ENCODE measurements at places on chromosomes 11 and 22.

DNA sequence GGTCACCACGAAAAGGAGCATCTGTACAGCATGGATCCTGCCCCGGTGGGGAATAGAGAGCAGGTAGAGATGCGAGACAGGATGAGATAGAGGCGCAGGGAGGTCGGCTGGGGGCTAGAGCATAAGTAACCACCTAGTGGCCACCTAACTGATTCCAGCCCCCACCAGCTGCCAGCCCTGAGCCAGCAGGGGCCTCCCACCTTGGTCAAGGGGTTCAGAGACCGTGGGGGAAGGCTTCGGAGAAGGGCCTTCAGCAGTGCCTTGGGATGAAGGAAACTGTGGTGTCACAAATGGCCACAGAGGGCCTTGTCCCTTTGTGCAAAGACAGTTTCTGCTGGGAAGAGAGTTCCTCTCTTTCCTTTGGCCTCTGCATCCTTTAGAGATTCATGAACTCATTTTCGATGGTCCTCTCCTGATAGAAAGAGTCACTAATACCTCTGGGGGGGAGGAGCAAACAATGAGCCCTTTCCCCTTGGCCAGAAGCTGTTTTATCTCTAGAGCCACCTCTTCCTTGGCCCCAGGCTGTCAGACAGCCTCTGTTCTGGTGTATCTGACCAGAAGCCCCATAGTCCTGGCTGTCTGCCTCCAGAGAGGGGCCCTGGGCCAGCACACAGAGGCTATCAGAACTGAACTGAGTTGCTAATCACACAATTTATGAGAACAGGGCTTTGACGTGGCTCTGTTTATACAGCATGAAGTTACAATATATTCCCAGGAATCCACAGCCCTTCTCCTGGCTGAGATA, 146.0 kb downstream of the PARVA start:
- no peak for DNase-seq

DNA sequence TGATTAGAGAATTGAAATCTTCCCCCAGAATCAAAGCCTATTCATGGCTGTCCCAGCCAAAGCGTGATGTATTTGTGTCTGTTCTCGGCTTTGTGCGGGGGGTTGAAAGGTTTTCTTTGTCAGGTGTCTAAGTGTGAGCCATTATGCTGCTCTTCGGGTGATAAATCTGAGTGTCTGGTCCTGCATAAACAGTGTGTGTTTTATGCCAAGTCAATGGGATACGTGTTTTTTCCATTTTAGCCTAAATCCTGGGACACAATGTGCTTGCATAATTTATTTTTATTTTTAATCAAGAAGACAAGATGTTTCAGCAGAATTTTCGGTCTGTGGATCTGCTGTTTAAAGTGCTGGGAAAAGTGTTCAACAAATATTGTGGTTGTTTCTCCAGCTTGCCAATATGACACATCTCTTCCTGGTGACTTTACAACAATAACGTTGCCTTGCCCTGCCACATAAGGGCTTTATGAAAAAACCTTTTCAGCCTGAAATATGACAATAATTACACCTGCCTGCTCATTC, 267.8 kb downstream of the TBC1D22A start:
- no peak for DNase-seq

GRCh38 chr22:26168939-26169314, 335 bp upstream of the SEZ6L start:
- DNase-seq: no peak

DNA sequence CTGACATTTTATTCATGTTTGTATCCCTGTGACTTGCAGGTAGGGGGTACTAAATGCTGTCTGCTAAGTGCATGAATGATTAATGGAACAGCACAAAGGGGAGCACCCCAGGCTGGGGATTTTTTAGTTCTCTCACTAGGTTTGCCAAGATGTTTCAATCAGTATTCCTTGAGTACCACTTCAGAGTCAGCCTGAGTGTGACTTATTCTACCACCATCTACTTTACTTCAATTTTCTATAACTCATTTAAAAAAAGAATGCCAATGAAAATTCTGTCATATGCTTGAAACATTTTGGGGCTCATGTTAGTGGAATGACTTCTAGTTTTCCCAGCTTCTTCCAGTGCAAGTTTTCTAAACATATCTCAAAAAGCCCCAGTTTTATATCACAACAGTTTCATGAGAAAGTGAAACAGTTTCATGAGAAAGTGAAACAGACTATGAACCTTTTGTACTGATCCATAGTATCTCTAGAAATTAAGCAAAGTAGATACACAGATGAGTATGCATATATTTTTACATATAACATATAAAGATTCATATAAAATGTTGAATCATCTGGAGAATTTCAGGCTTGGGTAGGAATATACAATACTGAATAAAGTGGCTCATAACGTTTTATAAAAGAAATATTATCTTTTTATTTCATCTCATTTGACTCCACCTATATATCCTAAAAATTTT, 252.4 kb downstream of the GRM5 start:
- DNase-seq: no peak

DNA sequence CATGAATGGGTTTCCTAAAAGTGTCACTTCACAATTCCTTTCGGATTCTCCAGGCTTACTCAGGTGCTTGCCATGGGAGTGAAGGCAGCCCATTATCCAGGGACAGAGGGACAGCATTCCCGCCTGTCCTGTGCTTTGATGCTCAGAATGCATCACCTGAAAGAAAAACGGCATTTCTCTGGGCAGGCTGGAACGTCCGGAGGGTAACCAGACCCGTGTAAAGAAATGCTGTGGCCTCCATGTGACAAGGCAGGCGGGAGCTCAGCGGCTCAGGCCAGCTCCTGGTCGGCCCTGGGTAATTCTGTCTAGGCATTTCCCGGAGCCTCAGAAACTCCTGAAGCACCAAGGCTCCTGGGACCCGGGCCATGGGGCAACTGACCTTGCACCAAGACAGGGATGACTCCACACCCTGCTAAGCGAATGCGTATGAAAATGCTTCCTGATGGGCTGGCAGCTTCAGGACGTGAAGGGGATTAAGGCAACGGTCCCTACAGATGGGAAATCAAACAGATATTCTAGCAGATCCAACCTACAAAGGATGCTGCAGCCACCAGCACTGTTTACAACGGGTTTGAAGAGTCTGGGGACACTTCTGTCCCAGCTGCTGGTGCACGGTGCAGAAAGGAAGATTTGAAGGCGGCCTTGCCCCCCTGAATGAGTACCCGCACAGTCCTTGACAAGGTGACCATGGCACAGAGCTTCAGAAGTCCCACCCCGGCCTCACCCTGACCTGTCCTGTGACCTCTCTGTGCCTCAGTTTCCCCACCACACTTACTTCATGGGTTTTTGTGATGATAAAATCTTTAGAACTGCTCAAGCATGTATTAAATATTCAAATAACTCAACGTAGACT, 13.6 kb upstream of the FGF3 start:
- no peak for DNase-seq

DNA sequence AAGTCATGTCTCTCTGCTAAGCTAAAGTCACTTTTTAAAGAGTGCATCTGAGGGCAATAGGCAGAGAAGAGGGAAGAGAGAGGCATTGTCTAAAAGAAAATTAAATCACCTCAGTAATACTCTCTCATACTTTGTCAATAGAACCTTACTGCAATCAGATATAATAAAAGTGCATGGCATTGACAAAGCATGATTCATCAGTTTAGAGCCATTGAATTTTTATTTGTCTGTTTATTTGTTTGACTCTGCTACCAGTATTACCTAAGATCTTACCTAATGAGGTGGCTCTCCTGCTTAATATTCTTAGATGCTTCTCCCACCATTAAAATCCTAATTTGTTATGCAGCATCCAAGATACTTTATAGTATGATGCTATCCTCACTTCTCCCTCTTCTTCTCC, 209.0 kb downstream of the PGR start:
- DNase-seq: no peak

GRCh38 chr11:124832571-124832970, 32.4 kb upstream of the MSANTD2 start:
- DNase-seq: no peak

DNA sequence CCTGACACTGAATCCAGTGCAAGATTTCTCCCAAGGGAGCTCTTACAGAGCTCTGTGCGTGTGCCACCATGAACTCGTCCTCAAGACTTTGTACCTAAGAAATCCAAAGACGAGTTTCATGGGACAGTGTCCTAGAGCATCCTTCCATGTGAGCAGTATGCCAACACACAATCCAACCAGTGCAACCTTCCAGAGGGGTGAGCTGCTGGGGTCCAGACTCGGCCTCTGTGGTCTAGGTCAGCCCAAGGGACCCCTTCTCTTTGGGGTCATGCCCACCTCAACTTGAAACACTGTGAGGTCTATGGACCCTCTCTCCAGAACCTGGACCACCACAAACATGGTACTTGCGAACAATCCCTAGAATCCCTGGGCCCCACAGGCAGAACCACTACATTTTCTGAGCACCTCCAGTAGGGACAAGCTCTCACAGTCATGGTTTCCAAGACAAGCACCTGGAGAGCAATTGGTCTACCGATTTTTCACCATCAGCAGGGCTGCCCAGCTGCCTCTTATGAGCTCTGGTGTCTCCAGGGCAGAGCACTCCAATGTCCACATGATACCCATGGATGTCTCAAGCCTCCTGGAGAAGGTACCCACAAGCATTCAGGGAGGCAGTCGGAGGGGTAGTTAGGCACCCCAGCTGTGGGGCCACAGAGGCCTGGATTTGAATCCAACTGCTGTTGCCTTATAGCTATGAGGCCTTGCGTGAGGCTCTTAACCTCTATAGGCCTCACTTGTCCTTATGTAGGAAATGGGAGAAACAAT, 7.7 kb downstream of the CHST1 start:
- no peak for DNase-seq

- DNase-seq: no peak
These were observed 8.2 kb downstream of the SPINDOC start for GRCh38 chr11:63821411-63821810.

- no peak for DNase-seq
These were observed at the start of gene RHOG for GRCh38 chr11:3840870-3841425. RHOG (minus strand) TSS chr11:3840959; CDS start chr11:3828138, 12,821 bp downstream.

DNA sequence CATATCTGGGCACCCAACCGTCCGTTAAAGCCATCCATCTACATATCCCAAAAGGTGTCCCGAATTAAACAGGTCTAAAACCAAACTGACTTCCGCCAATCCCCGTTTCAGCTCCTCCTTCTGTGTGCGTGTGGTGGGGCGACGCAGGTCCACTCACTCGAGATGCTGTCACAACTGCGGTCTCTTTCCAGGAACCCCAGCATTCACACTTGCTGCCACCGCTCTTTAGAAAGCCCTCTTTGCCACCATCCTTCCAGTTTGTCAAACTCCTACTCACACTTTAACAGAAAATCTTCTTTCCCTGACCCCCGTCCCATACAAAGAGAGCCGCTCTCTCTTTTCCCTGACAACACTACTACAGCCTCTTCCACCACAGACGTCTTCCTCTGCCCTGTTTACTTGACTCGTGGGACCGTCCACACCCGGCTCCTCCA, 467 bp downstream of the ESS2 start:
- DNase-seq: no peak

DNA sequence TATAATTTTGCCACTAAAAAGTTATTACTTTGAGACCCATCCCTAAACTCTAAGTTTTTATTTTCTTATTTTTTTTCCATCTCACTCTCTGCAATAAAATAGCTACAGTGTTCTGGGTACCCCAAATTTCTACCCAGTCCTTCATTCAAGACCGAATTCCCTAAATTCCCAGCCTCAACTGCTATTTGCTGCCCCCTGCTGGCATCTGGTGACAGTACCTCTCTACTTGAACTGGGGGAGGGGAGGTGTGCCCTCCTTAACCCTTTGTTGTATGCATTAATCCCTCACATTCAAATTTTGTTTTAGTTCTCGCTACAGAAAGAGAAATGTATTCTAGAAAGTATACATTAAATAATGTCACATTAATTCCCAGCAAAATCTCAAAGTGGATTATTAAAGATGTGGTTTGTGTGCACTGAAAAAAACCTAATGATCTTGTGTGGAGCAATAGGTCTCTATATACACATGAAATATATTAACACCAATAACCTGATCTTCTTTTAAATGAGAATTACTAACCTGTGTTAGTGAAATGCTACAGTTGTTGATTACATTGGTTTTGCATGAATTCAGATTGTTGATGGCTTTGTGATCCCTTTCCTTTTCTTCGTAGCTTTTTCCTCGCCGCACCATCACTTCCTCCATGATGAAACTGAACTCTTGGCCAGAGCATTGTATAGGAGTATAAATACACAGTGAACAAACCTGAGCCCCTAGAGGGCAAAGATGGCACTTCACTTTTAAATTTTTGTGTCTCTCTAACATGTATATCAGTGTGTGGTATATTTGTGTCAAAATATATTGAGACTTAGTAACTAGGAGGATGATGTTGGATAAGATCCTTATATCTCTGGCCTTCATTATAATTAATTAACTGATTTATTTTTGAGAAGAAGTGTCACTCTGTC, 590.0 kb downstream of the METTL15 start:
- no peak for DNase-seq

DNA sequence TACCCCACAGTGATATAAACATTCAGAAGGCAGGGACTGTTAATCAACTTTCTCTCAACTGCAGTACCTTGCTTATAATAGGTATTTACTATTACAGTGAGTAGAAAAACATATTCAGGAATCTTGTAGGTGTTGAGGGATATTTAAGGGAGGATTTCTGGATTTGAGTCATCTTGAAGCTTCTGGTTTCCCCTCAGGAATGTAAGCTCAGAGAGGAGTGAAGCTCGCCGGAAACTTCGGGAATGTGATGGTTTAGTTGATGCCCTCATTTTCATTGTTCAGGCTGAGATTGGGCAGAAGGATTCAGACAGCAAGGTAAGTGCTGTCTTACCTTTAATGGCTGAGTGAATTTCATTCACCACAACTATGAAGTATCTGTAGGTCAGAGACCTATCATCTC, 42.9 kb downstream of the CTNND1 start:
- no peak for DNase-seq

- no peak for DNase-seq
These were observed 26.8 kb upstream of the LIPT2 start for GRCh38 chr11:74520316-74520715.

DNA sequence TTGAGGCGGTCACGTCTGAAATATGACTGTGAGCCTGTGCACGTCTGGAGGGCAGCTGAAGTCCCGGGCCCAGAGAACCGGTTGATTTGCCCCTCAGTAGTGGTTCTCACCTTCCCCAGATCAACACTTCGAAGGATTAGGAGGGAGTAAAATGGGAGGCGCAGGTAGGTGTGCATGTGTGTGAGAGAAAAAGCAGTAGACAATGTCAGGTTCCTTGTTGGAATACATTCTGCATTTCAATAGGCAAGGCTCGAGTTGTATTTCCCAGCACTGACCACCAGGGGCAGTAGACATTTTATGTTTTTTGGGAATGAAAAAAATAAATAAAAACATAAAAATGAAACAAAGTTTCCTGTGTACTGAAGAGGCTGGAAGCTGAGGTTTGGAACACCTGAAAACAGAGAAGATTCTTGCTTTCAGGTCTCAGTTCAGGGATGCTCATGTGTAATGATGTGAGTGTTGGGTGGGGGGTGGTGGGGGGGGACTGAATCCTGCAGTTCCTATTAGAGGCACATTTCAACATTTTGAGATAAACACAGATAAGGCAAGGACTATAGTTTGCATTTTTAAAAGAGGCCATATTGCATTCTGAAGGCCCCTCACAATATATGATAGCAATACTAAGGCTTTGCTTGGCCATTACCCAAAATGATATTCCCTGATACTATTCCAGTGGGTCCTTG, 333.9 kb downstream of the CADM1 start:
- no peak for DNase-seq

GRCh38 chr11:2897048-2897447, 11.5 kb upstream of the CDKN1C start:
- DNase-seq: no peak

Measured in NCI-H1048 (cell line).